ENCODE measurements at places on chromosomes 7 and 10.

GRCh38 chr10:14667781-14668180, 106.9 kb downstream of the FAM107B start:
- no peak for DNase-seq

DNA sequence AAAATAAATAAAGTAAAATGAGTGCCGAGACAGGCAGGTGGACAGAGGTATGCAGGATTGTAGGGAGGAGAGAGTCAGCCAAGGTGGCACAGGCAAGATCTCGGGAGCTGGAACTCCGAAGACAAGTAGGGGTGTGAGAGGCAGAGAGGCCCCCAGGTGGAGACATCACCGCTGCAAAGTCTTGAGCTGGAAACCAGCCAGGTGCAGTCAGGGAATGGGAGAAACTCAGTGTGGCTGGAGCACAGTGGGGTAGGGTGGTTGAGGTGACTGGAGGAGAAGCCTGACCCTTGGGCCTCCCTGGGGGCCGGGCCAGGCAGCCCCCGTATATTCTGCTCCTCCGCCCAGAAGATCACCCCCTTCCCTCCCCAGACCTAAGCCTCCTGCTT, 4.2 kb downstream of the EPHB4 start:
- no peak for DNase-seq

- no peak for DNase-seq
Observed at GRCh38 chr7:42135728-42136127, 101.3 kb downstream of the GLI3 start.

DNA sequence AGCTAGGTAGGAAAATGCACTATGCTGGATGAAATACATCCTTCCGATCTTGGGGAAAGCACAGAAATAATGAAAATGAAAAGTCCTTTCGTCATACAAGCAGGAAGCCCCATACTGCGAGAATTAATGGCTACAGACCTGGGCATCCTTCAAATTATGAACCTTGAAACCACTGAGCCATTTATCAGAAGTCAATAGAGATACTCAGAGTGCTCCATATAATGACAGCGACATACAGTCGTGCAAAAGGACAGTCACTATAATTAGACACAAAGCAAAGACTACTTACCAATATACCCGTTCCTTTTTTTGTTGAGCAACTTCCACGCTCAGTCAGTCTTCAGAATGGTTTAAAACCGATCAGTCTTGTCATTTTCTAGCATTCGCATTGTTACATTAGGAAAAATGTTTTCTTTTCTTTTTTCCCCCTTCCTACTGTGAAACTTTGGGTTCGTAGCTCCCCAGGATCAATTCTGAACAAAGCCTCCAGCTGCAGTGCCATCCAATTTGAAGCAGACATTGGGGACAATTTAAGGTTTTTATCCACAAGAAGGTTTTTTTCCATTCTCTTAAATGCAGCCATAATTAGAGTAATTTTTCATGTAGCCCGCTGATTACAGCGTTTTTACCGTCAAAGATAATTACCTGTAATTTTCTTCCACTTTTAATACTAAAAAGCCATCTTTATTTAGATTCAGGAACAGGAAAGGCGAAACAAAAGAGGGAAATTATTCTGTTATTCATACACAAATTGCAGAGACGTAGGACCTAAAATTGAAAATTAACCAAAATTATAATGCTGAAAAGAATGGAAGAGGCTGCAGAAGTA, 6.4 kb downstream of the DLX6 start:
- no peak for DNase-seq

DNA sequence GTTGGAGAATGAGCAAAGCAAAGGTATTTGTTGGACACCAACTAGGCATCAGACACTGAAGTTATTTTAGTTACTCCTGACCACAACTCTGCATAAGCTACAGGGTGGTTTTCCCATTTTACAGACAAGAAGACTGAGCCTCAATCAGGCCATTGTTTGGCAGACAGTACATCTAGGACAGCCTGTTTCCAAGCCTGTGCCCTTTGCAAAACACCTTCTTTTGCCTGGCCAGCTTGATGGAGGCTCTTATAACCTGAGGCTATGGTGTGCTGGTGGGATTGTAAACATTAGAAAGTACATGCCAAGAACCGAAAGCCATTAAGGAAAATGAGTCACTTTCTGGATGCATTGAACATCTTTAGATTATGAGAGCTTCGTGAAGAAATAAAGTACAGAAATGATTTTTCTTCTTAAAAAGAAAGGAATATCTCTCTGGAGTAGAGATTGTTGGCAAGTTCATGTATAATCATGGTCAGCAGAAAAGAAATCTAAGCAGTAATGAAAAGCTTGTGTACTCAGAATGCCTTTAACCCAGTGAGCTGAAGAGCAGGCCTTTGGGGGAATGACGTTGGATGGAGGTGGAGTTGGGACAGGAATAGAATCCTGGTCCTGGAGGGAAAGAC, 140.6 kb downstream of the KIAA1217 start:
- DNase-seq: no peak

GRCh38 chr7:84971360-84971759, 215.5 kb downstream of the SEMA3D start:
- no peak for DNase-seq

GRCh38 chr10:105243825-105244224, 602.7 kb downstream of the SORCS3 start:
- DNase-seq: no peak

DNA sequence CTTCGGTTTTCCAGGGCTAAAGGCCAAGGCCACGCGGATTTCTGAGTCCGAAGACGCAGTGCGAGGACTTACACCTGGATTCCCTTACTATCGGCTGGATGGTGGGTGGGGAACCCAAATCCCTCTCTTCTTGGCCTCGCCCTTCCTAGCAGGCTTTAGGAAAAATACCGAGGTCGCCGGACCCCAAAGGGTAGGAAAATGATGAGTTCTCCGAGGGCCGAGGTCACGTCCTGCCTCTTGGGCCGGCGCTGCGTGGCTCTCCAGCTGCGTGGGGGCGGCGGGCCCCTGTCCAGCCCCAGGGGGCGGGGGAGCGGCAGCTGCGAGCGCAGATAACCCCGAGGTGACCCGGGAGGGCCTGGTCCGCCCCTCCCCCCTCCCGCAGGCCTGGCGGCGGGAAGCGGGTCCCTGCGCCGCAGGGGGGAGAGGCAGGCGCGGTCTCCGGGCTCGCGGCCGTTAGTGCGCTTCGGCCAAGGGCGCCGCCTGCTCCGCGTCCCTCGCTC, 805 bp upstream of the HMX3 start:
- peak; percentile 69 for DNase-seq

DNA sequence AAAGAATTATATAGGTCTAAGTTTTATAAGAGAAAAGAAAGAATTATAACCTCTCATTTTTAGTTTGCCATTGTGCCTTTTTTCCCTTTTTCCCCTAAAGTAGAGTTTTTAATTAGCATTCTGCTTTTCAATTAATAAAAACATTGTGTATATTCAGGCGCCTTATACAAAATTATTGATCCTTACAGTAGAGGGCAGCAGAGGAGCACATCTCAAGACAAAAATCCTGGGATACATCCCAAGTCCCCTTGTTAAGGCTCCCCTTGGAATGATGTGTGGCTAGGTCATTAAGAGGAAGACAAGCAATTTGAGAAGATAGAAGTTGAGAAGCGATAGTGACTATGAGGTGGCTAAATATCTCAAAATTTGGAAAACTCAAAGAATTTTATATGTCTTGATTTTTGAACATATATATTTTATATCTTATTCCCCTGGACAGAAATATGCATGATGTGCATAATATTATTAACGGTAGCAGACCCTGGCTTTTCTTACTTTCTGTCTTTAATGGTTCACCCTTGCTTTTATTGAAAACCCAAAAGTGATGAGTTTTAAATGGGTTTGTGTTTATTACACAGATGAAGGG, 19.1 kb upstream of the TPK1 start:
- no peak for DNase-seq

GRCh38 chr7:3453398-3453797, 152.3 kb downstream of the SDK1 start:
- DNase-seq: no peak

DNA sequence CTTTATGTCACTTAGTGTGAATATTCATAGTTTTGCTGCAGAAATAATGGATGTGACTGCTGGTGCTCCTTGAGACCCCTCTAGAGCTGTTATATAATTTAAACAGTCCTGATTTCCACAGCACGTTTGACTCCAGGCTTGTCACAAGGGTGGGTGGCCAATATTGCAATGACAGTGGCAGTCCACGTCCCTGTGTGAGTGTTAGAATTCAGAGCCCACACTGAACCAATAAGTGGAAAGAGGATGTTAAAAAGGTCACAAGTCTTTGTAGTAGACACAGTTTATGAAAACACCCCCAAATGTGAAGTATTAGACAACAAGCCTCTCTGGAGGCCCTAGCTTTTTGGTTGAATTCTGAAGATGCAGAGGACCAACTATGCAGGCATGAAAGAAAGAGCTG, 2.0 kb downstream of the PPP1R17 start:
- no peak for DNase-seq

GRCh38 chr7:23000597-23001360, 13.2 kb downstream of the HYCC1 start:
- no peak for DNase-seq

- DNase-seq: no peak
Observed at GRCh38 chr7:47332681-47333553, 249.0 kb downstream of the TNS3 start.

DNA sequence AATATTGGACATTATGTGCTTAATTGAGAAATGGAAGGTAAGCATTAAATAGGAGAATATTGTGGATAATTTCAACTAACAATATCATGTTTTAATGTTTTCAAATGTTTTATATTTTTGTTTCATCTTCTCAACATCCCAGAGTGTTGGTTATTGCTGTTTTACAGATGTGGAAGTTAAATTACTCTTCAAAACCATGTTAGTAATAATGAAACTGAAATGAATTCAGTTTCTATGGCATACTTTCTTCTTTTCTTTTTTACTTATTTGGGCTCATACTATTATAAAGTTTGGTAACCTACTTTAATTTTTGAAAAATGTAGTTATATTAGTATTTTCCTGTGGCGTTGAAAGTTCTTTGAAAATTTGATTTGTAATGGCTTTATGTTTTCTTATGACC, 4.2 kb downstream of the GLRX3 start:
- no peak for DNase-seq

GRCh38 chr7:88344956-88345832, 38.5 kb upstream of the STEAP4 start:
- no peak for DNase-seq

DNA sequence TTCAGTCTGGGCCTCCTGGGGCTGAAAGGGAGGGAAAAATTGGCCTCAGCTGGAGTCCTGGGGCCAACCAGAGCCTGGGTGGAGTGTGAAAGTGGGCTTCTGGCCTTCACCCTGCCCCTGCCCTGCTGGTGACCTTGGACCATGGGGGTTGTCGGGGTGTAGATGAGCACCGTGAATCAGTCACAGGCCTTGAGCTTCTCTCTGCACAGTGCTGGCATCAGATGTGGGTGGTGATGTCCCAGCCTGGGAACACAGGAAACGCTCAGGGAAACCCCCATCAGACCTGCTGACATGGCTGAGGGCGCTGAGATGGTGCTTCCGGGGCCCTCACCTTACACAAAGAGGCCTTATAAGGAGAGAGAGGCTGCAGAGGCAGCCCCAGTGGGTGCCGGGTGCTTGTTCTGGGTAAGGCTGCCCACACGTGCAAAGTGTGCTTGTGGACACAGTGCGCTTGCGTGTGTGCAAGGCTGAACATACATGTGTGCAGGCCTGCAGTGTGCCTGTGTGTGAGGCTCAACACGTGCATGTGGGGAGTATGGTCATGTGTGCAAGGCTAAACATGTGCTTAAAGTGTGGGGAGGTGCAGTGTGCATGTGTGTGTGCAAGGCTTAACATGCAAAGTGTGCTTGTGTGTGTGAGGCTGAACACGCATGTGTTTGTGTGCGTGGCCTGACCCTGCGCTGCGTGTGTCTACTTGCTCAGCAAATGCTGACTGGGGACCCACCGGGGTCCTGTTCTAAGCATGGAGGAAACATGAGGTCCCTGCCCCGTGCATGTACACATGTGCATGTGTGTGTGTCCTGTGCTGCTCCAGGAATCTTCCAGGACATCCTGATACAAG, 6.5 kb downstream of the ARPC1B start:
- DNase-seq: peak; percentile 87

DNA sequence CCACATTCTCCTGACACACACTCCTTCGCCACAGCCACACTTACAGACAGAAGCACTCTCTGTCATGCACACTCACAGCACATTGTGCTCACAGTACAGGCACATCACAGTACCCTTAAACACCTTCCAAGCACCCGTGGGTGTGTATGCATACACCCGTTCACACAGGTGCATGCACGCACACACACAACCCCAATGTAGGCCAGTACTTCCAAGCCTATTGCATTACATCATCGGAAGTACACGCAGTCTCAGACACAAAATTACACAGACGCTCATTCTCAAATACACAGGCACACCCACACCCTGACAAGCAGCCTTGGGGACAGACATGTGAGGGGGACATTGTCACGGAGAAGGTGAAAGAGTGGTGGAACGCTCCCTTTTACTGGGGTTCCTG, 11.1 kb downstream of the KAZALD1 start:
- no peak for DNase-seq

DNA sequence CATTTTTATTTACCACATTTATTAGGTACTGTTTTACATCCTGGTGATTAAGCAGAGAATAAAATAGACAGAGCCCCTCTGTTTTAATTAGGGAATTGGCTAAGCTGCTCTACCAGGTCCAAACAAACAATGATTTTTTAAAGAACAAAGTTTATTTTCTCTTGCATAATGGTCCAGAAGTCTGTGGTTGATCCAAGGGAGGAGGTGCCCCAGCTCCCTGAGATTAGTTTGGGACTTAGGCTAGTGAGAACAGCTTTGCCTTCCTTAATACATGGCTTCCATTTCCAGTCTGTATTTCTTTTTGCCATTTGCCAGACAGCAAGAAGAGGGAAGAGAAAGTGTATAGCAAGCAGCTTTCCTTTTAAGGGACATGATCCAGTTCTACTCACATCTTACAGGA, 2.9 kb upstream of the MIOS start:
- no peak for DNase-seq

DNA sequence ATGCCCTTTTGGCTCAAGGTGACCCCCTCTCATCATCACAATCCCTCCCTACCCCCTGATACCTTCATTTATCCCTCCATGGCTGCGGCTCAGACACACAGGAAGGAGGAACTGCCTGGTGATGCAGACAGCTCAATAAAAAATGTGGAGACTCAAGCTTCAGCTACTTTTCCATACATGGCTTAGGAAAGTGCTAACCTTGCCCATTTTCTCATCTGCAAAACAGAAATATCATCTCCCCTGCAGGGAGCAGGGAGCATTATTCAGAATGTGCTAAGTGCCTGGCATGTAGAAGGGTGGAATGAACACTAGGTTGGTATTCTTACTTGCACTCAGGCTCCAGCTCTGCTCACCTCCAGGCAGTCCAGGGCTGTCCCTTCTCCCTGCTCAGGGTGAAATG, 23.8 kb downstream of the CXCL12 start:
- no peak for DNase-seq

DNA sequence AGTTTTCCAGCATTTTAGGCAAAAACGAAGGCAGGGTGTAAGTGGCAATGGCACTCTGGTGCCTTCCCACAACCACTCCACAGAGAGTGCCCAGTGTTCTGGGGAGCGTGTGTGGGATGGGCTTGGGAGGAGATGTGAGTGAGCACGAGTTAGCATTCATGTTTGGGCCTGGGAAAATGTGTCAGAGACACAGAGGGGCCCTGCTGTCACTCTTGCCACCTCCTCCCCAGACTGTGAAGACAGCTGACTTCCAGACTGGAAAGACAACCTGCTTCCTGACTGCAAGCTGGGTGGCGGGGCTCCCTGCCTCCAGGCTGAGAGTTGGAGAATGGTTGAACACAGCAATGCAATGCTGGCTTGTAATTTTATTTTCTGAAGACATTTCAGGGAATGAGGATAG, 454.5 kb upstream of the ZMIZ1 start:
- DNase-seq: no peak

Measured in GM13976 (cell line).